ENCODE measurements at places on chromosomes 4 and X.

DNA sequence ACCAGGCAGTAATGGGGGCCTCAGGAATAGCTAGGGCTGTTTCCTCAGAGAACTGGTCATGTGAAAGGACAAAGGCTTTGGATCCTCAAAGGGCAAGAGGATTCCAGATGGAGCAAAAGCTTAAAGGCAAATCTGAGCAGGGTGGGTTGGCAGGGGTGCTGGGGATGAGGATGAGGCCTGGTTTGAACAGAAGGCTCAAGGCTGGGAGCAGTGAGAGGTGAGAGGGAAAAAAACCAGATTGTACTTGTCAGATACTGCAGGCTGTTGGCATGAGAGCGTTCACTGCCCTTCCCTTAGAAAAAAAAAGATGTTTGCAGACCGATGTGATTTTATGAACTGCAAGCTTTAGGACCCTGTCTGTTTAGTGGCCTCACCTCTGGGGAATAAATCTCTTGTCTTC lies 75.3 kb upstream of the PLAC1 start:
- no peak for DNase-seq

- no peak for DNase-seq
Observed at GRCh38 chr4:163505374-163505773, 10.9 kb downstream of the TMA16 start.

- DNase-seq: no peak
Observed at GRCh38 chr4:41796545-41797210, 48.2 kb upstream of the PHOX2B start.

GRCh38 chr4:155047755-155048154 lies 160.7 kb upstream of the NPY2R start:
- DNase-seq: peak; percentile 6

DNA sequence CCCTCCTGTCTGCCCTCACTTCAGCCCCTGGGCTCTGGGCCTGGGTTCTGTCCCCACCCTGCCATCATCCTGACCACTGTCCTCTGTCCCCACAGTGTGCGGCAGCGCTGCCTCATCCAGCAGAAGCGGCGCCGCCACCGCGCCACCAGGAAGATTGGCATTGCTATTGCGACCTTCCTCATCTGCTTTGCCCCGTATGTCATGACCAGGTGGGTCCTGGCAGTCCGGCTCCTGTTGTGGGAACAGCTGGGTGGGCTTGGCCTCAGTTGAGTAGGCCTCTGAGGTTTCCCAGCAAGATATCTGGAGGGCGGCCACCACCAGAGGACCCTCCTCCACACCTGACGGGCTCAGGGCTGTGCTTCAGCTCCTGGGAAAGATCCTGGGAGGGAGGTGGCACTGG lies 2.2 kb downstream of the GPR78 start:
- DNase-seq: no peak

GRCh38 chr4:24774452-24774851 lies 20.9 kb upstream of the SOD3 start:
- no peak for DNase-seq

DNA sequence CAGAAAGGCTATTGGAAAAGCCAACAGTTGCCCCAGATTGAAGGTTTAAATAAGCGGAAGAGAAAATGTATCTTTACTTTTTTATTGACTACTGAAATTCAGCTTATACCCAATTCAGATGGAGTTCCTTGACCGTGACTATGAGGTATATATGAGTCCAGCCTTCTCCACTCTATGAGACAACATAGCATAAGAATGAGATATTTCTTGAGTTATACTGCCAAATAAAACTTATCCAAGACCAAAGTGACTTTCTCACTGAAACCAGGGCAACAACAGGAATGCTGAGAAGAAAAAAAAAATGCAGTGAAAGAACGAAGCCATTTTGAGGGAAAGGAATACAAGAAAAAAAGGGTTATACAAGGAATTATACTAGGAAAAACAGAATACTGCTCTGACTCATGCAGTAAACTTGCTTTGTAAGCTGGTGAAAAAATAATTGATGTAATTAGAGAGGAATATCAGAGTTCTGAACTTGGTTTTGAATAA lies 16.3 kb upstream of the PDK3 start:
- no peak for DNase-seq

- no peak for DNase-seq
Observed at GRCh38 chrX:78573630-78574029, 85.5 kb downstream of the RTL3 start.

DNA sequence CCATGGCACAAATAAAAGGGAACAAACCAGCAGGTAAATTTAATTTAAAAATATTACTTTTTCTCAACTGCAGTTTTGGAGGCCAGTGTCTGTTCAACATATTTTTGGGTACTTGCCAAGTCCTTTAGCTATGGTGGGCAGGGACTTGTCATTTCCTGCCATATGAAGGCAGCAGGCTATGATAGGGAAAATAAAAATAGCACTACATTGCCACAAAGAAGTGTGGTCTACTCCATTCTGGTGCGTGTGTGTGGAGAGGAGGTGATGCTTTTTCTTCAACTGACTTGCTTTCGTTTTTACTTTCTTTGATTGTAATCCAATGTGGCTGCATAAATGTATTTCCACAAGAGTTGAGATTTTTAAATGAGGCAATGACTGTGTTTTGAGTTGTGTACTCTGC lies 17.2 kb downstream of the GPR174 start:
- DNase-seq: no peak

- DNase-seq: no peak
Observed at GRCh38 chr4:37795581-37796195, 30.8 kb upstream of the PGM2 start.

DNA sequence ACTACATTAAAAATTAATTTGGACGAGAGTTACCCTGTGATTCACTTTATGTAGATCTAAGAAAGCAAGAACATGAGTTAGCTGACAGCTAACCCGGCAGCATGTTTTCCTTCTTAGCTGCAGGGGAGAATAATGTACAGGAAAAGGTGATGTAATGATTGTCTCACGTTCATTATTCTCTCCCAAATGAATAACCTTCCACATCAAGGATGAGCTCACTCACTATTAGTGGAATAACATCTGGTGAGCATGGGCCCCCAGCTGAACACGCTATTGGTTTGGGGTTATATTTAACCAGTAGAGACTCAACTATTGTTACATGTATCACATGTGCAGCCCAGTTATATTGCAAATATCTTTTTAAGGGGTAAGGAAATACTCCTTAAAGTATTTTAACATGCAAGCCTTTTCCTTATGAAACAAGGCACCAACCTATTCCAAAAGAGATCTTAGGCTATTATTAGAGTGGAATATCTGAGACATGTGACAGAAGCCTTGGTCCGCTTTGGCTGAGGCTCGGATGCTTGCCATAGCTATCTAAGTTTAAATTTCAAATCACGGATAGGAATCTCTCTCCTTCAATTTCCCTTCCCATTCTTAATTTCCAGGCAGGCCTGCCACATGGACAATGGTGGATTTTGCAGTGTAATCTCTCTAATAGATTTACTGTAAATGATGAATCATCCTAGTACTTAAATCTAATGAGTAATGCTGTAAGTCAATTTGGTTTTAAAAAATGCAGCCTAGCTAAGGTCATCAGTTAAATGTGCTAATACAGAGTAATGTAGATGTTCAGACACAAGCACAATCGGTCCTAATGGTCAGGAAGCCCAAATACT lies 99.0 kb upstream of the OTUD4 start:
- DNase-seq: peak; percentile 64

DNA sequence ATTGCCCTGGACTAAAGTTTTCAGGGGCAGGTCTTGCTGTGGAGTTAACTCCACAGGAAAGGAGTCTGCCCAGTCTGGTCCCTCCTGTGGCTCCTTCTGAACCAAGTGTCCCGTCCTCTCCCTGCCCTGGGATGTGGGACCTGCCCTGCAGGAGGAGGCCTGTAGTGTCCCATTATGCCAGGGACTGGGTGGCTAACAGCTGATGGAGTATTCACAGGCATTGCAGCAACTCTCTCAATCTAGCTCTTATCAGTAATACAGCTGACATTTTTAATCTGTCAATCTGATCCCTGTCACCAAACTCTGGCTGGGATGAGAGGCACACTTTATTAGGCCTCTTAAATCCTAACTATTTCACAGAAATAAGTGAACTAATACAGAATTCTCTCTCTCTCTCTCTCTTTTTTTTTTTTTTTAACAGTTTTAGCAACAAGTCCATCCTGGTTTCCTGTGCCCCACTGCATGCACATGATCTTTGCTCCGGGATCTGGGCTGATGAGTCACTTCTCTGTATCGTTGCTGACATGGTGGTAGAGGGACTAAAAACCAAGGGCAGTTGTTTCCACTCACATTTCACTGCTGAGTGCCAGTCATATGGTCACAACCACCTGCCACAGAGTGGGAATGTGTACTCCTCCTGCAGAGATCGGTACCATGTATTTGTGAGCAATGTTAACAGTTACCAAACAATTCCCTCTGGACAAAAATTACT lies 39.1 kb downstream of the HAND2 start:
- DNase-seq: peak; percentile 44

GRCh38 chr4:4658052-4658451 lies 116.2 kb upstream of the STX18 start:
- DNase-seq: no peak

- DNase-seq: no peak
Observed at GRCh38 chr4:87512400-87512799, 16.8 kb downstream of the SPARCL1 start.

- DNase-seq: no peak
Observed at GRCh38 chrX:96889726-96890125, 6.0 kb downstream of the RPA4 start.

DNA sequence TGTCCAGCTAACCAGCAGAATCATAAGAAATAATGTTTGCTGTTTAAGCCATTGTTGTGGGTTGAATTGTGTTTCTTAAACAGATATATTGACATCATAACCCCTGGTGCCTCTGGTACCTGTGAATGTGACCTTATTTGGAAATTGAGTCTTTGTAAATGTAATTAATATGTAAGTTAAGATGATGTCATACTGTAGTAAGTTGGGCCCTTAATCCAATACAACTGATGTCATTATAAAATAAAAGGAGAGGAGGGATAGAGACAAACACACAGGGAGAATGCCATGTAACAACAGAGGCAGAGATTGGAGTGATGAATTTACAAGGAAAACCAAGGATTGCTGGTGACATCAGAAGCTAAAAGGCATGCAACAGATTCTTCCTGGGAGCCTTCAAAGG lies 141.4 kb downstream of the ZIC3 start:
- no peak for DNase-seq

DNA sequence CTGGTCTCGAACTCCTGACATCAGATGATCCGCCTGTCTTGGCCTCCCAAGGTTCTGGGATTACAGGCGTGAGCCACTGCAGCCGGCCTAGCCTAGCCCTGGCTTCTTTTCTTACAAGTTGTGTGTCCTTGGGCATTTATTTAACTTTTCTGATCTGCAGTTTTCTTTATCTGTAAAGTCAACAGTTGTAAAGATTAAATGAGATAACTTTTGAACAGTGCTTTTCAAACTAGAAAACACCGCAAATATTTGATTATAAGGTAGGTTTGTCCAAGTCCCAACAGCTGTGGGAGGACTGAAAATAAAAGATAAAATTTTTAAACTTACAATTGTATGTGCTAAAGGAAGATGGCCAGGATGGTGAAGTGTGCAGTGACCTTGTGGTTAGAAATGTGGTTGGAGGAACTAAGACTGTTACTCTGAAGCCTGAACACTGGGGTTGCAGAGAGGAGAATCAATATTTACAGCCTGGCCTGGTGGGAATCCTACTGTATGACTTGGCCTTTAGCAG lies 44.8 kb downstream of the GSX2 start:
- peak; percentile 29 for DNase-seq

GRCh38 chrX:132776486-132777210 lies 181.8 kb downstream of the HS6ST2 start:
- no peak for DNase-seq

- peak; percentile 21 for DNase-seq
Observed at GRCh38 chrX:47191331-47191730, 2.3 kb upstream of the UBA1 start.

DNA sequence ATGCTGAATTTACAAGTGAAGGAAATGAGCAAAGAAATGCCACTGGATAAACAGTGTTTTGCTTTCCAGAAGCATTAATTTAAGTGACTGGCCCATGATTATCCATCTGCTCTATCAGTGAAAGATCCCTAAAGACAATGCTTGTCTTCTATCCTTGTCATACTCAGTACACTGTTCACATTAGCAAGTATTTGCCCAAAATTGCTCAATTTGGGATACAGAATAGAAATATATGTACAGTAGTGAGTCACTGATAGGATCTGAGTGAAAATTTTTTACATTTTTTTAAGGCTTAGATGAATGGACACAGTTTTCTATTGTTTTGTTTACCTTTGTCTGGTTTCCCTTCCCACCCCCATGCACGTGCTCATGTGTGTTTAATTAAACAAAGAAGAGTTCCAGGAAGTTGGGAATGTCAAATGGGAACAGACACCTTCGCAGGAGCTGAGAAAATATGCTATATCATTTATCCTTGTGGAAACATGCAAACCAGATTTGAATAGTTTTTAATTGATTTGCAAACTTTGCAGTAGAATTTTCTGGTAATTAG lies 656.3 kb downstream of the RPA4 start:
- no peak for DNase-seq

DNA sequence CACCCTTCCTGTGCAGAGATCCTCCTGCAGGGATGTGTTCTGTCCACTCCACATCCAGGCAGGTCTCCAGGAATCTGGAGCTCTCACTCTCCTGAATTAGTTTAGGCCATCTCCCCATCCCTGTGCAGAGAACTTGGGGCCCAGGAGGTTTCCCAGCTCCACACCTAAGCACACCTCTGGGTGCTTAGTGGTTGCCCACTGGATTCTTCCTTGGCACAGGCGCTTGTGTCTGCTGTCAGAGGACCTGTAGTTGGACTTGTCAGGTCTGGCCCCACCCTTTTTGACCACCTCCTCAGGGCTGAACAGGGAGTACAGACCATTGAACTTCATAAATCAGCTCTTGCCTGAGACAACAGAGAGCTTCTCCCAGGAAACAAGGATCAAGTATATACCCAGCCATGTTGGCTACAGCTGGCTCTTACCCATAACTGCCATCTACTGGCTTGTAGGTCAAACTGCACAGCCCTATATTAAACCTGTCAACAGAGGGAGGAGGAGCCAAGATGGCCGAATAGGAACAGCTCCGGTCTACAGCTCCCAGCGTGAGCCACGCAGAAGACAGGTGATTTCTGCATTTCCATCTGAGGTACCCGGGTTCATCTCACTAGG lies 275.5 kb downstream of the PPARGC1A start:
- DNase-seq: no peak

DNA sequence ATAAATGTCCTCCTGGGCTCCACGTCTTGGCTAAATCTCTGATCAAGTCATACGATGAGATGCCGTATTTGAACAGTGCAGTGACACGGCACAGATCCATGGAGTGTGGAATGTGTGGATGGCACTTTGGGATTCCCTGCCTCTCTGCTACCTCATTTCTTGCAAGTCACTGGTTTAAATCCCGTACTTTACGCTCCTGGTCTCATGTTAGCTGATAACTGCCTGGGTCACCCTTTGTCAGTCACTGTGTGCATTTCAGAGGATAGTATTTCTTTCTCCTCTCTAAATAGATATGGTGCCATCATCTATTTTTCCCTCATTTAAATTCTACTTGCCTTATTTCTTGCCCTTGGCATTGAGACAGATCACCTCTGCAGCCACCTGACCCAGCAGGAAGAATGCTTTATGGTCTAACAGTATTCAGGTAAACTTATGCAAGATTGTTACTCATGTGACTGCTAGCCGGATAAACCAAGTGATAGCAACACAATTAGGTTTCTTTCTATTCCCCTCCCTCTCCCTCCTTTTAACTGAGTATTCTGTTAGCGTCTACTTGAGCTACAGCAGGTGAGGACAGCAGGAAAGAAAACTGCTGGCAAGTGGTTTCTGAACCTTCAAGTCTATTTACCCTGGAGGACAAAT lies 2.8 kb downstream of the EGF start:
- no peak for DNase-seq

- no peak for DNase-seq
Observed at GRCh38 chr4:100483796-100484195, 34.0 kb downstream of the EMCN start.

- peak; percentile 40 for DNase-seq
Observed at GRCh38 chrX:109632906-109633504, 8.0 kb upstream of the KCNE5 start.

Measured in GM03348 (cell line).